ENCODE measurements at places on chromosomes 7 and 10. TPM values are rescaled to one million over a fixed set of nuclear protein-coding genes. Genes with fewer than 3 reads are reported as not detected.
A peak's percentile ranks its signal among the peaks of the same experiment; 100 is the strongest.

DNA sequence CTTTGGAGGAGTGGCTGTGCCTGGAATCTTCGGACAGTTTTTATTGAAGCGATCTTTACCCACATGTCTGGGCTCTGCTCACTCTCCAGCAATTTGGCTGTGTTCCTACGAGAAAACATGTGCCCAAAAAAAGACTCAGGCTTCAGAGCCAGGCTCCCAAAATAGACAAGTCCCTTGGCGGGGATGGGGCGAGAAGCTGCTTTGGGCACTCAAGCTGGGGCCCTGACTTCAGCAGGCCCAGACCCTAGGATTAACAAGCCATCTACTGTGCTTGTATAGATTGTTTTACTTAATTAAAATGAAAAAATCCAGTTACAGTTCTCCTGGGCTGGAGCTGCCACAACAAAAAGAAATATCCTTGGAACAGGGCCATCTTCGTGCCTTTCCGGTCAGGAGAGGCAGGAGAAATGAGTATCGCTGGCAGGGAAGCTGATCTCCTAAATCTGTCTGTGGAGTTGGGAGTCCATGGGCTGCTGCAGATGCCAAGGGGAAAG lies 51.4 kb upstream of the PDCD4 start:
- H3K27me3 ChIP-seq: no peaks in the 10 kb centered on the region
- H3K4me1 ChIP-seq: peaks cover 29% of the 10 kb centered on the region
- no peak for DNase-seq
- peak overlapping the region; percentile 20 for H3K27ac ChIP-seq
- no peak overlapping the region for H3K4me3 ChIP-seq
- H3K36me3 ChIP-seq: no peaks in the 10 kb centered on the region

DNA sequence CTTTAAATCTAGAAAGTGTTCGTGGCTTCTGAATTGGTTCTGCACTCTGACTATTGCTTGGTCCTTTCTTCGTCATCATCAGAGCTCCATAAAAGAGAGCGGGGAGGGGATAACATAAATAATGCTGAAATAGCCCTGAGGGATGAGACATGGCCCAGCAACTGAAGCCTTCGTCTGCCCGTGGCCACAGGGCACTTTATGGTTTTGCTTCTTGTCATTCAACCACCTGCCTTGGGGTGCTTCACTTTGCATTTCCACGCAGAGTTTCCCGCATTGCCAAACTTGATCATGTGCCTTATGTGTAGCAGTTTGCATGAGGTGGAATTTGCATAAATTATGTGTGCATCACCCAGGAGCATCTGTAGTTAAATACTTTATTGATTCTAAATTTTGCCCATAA lies 15.9 kb downstream of the GSTO2 start:
- H3K27ac ChIP-seq: no peak overlapping the region
- H3K4me3 ChIP-seq: no peak overlapping the region
- no peaks in the 10 kb centered on the region for H3K36me3 ChIP-seq
- H3K27me3 ChIP-seq: no peaks in the 10 kb centered on the region

- no peak for DNase-seq
- no peaks in the 10 kb centered on the region for H3K36me3 ChIP-seq
- H3K27ac ChIP-seq: no peak overlapping the region
- no peak overlapping the region for H3K4me3 ChIP-seq
These were observed 21.5 kb upstream of the PPP3CB start for GRCh38 chr10:73517166-73517888.

- H3K27ac ChIP-seq: no peak overlapping the region
- H3K4me1 ChIP-seq: no peaks in the 10 kb centered on the region
- H3K36me3 ChIP-seq: no peaks in the 10 kb centered on the region
- no peak for DNase-seq
- H3K27me3 ChIP-seq: no peaks in the 10 kb centered on the region
These were observed 124.4 kb downstream of the HGF start for GRCh38 chr7:81645435-81645834.

GRCh38 chr7:64872351-64873154 lies 30.5 kb upstream of the ZNF273 start:
- DNase-seq: no peak
- H3K27ac ChIP-seq: no peak overlapping the region

- H3K4me3 ChIP-seq: no peak overlapping the region
- H3K36me3 ChIP-seq: no peaks in the 10 kb centered on the region
- peaks cover 15% of the 10 kb centered on the region for H3K4me1 ChIP-seq
- DNase-seq: no peak
- H3K27ac ChIP-seq: peak overlapping the region; percentile 50
These were observed 7.3 kb upstream of the ABLIM1 start for GRCh38 chr10:114665406-114665805.

DNA sequence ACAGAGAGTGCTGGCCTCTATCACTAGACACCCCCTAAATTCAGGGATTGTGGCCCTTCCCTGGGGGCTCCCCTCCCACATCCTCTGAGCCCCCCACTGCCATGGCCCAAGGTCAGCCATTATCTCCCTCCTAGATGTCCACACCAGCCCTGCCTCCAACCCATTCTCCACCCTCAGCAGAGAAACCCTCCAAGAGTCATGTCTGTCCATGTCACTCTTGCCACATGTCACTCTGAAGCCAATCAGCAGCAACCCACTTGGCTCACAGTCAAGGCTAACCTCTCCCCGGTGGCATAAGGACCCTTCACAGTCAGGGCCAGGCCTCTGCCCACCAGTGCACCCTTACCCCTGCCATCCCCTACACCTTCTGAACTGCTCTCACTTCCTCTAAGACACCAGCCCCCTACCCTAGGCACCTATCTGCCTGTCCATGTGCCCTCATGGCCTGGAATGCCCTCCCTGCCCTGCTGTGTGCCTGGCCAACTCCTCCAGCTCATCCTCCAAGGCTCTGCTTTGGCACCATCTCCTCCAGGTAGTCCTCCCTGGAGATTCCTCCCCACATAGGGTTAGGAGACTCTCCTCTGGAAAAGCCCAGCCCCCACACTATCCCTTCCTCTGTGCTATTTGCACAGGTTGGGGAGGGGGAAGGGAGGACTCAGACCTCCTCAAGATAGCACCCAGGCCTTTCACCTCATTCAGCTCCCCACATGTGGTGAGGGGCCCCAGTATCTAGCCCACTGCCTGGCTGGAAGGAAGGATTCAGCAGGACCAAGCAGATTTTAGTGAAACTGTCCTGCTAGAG lies 83.7 kb downstream of the GRID1 start:
- H3K27ac ChIP-seq: no peak overlapping the region
- DNase-seq: no peak
- H3K36me3 ChIP-seq: no peaks in the 10 kb centered on the region
- no peaks in the 10 kb centered on the region for H3K4me1 ChIP-seq
- H3K4me3 ChIP-seq: no peak overlapping the region

- H3K4me3 ChIP-seq: no peak overlapping the region
- no peaks in the 10 kb centered on the region for H3K27me3 ChIP-seq
- H3K27ac ChIP-seq: no peak overlapping the region
- H3K4me1 ChIP-seq: no peaks in the 10 kb centered on the region
These were observed 486.1 kb downstream of the SEMA3D start for GRCh38 chr7:84700563-84701370.

- no peak for DNase-seq
- no peaks in the 10 kb centered on the region for H3K27me3 ChIP-seq
- H3K36me3 ChIP-seq: no peaks in the 10 kb centered on the region
- peak overlapping the region; percentile 39 for H3K27ac ChIP-seq
These were observed 9.1 kb upstream of the ZYX start for GRCh38 chr7:143372070-143372469.

GRCh38 chr7:22647451-22648257 lies 79.3 kb upstream of the IL6 start:
- H3K27ac ChIP-seq: no peak overlapping the region
- DNase-seq: no peak
- H3K4me1 ChIP-seq: no peaks in the 10 kb centered on the region
- no peak overlapping the region for H3K4me3 ChIP-seq
- H3K27me3 ChIP-seq: no peaks in the 10 kb centered on the region

- H3K4me1 ChIP-seq: no peaks in the 10 kb centered on the region
- no peak overlapping the region for H3K4me3 ChIP-seq
- H3K27ac ChIP-seq: no peak overlapping the region
- DNase-seq: no peak
These were observed 167.2 kb downstream of the AKR1D1 start for GRCh38 chr7:138243430-138243829.

GRCh38 chr10:89795840-89796239 lies 94.5 kb downstream of the KIF20B start:
- no peaks in the 10 kb centered on the region for H3K36me3 ChIP-seq
- no peaks in the 10 kb centered on the region for H3K4me1 ChIP-seq
- DNase-seq: no peak
- H3K27ac ChIP-seq: no peak overlapping the region
- H3K27me3 ChIP-seq: no peaks in the 10 kb centered on the region
- no peak overlapping the region for H3K4me3 ChIP-seq

Gene GBF1
- total RNA-seq: 53.4 TPM

Data from left lung (tissue), 14 donors.